ENCODE measurements at places on chromosomes 12 and 14. TPM values are rescaled to one million over a fixed set of nuclear protein-coding genes. Genes with fewer than 3 reads are reported as not detected.

Gene IGF1
- not detected for total RNA-seq

Gene C12orf42
- total RNA-seq = not detected

Gene TPPP2
- total RNA-seq = not detected

DNA sequence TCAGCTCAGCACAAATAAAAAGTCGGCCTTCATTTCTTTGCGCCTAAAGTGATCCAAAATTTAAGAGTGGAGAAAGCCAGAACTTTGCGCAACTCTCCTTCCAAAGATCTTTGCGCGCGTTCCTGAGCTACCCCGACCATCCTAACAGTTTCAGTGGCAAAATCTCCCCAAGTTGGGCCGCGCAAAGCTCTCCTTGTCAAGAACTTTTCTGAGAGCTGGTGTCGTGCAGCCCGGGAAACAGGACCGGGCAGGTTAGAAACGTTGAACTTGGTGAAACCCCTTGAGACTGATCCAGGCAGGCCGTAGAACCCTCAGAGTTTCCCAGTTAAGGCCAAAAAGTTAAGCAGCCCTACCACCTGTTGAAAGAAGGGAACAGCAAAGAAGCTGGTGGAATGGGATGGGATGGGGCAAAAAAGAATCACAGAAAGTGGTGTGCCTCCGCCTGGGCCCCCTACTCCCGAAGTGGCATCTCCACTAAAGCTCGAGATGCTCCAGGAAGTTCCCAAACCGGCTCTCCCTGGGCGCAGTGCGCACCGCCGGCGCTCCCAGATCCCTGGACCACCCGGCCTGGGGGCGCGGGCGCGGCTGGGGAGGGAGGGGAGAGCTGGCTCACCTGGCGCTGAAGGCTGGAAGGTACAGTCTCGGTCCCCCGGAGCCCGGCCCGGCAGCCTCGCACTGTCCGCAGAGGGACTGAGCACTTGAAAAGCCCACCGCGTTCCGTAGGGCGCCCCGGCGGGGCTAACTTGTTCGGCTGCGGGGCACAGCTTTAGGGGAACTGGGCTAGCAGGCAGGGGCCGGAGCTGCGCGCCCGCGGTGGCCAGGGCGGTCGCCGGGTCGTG, 768 bp downstream of the DBX2 start:
- DNase-seq = peak; percentile 75

- DNase-seq = peak; percentile 30
Measured at GRCh38 chr12:1518591-1519516, 75.5 kb downstream of the FBXL14 start.

DNA sequence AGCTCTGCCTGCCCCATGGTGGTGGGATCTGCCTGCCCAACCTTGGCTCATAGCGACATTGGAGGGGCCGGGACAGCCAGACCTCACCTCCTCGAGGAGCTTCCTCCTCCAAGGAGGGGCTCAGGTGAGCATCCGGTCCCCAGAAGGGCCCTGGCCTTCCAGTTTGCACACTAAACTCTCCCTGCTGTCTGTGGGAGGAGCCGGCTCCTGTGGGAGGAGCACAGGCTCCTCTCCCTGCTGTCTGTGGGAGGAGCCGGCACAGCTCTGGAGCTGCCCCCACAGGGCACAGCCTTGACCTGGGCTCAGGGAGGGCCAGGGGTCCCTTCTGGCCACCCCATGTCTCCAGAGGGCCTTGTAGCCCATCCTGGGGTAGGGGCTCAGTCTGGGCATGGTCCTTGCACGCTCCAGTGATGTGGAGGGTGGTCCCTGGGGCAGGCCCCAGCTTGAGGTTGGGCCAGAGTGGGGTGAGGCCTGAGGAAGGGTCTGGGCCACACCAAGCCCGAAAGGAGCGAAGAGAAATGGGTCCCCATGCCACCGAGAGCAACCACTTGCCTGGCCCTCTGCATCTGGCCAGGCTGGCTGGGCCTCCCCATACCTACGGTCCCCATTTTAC, 147.5 kb upstream of the C14orf180 start:
- DNase-seq = peak; percentile 69

DNA sequence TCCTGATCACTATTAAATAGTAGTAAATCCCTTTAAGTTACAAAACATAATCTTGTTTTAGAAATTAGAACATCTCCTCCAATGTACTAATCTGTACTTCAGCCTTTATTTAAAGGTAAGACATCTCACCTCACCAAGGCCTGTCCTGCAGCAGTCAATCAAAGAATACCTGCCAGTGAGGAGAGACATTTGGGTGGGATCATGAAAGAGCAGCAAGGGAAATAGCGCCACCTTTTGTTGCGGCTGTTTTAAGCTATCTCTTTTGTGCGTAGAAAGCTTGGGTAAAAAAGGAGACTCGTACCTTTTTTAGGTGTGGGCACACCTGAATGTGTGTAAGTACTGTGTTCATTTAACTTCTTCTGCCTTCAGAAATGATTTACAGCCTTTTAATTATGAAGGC, 117.8 kb upstream of the TMTC1 start:
- peak; percentile 70 for DNase-seq

Data from H7 (cell line).